Heart left ventricle (tissue), 16 donors: ENCODE measurements at places on chromosomes 3 and 15. TPM values are rescaled to one million over a fixed set of nuclear protein-coding genes. Genes with fewer than 3 reads are reported as not detected.
A peak's percentile ranks its signal among the peaks of the same experiment; 100 is the strongest.

GRCh38 chr3:109125902-109126301 is 8.0 kb upstream of the MORC1 start:
- no peak for DNase-seq

The CFAP92 gene
- total RNA-seq: 0.12 TPM

GRCh38 chr3:126083913-126084767 is at the start of gene SLC41A3:
TSS of gene SLC41A3 (minus strand) at chr3:126084124. CDS start at chr3:126068219, 15,905 bp downstream.
- DNase-seq: peak; percentile 95

DNA sequence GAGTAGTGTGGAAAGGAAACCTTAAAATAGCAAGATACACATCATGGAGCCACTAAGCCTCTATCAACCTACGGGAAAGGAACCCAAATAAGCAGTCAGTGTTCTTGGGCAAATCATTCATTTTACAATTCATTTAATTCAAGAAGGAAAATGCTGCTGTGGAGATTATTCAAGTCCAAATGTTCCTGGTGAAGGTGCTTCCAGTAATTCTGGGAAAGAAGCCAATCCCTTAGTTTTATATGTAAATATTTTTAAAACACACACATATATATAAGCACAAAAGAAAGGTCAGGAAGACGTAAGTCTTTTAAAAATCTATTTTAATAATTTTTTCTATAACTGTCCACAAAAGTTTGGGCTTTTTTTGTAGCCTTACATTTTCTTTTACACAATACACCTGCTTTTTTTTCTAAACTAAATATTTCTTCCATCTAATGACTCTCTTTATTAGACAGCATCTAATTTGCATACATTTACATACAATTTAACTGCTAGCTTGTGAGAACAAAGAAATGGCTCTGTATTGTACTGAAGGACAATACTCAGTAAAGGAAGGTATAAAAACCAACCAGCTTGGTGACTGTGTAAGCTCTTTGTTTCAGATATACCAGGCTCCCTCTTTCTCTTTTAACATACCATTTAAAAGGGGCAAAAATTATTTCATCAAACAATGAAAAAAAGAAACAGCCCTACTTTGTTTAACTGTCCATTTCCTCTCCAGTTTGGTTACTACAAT is 269.5 kb downstream of the ZBTB20 start:
- no peak for DNase-seq

GRCh38 chr15:42604894-42605744 is 29.7 kb downstream of the STARD9 start:
- DNase-seq: no peak

DNA sequence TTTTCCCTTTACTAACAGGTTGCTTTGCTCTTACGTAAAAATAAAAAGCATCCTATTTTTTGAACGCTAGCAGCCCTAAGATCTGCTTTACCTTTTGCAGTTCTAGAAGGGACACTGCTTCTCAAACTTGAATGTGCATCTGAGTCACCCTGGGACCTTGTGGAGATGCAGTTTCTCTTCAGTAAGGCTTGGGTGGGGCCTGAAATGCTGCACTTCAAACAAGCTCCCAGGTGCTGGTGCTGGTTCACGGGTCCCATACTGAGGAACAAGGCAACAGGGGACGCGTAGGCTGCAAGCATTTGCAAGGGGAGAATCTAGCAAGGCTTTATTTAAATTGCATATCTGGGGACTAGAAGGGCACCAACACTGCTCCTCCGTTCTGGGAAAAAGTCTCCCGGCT is 30.0 kb downstream of the MB21D2 start:
- no peak for DNase-seq

- no peak for DNase-seq
Measured at GRCh38 chr3:192010490-192010889, 549.5 kb downstream of the PYDC2 start.

- no peak for DNase-seq
Measured at GRCh38 chr15:80549654-80550053, 145.5 kb upstream of the ABHD17C start.

GRCh38 chr3:133296981-133297380 is 102.9 kb upstream of the BFSP2 start:
- no peak for DNase-seq

- no peak for DNase-seq
Measured at GRCh38 chr3:63857311-63857710, 6.3 kb downstream of the THOC7 start.

DNA sequence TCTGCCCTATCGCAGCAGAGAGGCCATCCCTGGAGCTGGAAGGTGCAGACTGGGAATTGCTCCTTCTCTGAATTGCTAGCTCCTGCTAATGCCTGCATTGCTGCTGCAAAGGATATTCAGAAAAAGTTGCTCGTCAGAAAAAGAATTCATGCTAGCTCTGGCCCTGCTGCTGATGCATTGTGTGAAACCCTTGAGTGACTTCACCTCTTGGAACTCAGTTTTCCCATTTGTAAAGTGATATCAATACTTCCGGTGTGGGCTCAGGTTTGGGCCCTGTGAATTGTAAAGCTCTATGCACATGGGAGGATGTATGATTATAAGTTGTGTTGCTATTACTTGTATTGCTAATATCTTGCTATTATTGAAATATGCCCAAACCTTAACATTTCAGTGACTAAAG is 11.4 kb downstream of the SQOR start:
- DNase-seq: no peak

GRCh38 chr3:63387568-63387967 is 109.5 kb downstream of the SYNPR start:
- no peak for DNase-seq

GRCh38 chr3:120471643-120472042 is 20.9 kb upstream of the FSTL1 start:
- no peak for DNase-seq

GRCh38 chr15:80424381-80424780 is 20.2 kb downstream of the ARNT2 start:
- DNase-seq: no peak

The MCF2L2 gene
- total RNA-seq: 0.52 TPM

DNA sequence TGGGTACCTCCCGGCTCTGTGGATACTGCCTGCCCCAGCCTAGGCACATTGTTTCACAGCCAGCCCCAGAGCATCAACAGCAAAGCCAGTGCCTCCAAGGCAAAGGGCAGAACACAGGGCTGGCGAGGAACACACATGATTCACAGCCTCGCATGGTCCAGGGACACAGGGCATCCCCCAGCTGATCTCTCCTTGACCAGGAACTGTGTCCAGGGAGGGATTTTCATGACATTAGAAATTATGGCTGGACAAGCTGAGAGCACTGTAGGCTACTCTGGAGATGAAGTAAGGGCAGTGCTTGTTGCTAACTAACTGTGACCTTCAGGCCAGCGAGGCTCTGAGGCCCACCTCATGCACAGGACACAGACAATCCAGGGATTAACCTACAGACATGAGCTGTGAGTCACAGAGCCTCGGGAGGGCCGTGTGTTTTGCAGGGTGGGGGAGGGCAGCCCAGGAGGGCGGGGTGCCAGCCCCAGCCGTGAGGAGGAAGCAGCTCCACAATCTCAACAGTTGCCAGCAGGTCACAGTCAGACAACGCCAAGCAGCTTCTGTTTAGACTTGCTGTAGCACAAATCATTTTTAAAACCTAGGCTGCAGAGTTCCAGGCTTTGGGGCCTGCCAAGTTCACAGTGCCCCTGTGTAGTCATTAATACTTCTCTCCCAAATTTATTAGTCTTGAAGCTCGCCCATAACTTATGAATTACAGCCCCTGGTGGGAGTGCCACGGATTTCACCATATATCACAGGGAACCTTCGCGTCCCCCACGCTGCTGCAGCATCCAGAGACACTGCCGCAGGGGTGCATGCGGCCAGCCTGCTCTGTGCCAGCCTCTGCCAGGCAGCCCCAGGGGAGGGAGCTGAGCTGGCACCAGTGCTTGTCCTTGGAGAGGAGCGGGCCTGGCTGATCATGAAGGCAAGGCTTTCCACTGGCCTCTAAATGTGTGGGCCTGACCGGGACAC is 114.7 kb downstream of the ETFA start:
- peak; percentile 63 for DNase-seq

The GABRB3 gene
- total RNA-seq: 2.9 TPM

The GPD1L gene
- total RNA-seq: 145 TPM

The IL12A gene
- total RNA-seq: 0.61 TPM
